ENCODE measurements at places on chromosomes 7 and 10.

GRCh38 chr10:114375047-114375446 lies 29.3 kb downstream of the AFAP1L2 start:
- no peak for DNase-seq

- no peak for DNase-seq
Observed at GRCh38 chr10:130790339-130790738, 521.2 kb downstream of the TCERG1L start.

- no peak for DNase-seq
Observed at GRCh38 chr7:74372511-74373111, 81.1 kb upstream of the GTF2IRD1 start.

GRCh38 chr7:20713792-20714191 lies 72.9 kb downstream of the SP8 start:
- no peak for DNase-seq

DNA sequence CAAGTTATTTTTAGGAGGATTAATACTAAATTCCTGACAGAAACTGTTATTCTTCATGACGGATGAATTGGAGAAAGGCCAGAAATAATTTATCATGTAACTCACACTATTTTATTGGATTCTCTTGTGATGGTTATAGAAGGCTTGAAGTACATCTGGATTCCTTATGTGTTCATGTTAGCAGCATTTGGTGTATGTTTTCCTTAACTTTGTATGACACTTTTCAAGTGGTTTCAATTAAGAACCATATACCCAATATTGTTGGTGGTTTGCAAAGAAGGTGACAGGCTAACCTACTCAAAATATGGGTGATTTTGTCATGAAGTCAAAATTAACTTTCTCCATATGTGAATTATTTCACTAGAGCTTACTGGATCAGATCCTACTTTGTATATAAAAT lies 532.2 kb upstream of the CNTNAP2 start:
- no peak for DNase-seq

DNA sequence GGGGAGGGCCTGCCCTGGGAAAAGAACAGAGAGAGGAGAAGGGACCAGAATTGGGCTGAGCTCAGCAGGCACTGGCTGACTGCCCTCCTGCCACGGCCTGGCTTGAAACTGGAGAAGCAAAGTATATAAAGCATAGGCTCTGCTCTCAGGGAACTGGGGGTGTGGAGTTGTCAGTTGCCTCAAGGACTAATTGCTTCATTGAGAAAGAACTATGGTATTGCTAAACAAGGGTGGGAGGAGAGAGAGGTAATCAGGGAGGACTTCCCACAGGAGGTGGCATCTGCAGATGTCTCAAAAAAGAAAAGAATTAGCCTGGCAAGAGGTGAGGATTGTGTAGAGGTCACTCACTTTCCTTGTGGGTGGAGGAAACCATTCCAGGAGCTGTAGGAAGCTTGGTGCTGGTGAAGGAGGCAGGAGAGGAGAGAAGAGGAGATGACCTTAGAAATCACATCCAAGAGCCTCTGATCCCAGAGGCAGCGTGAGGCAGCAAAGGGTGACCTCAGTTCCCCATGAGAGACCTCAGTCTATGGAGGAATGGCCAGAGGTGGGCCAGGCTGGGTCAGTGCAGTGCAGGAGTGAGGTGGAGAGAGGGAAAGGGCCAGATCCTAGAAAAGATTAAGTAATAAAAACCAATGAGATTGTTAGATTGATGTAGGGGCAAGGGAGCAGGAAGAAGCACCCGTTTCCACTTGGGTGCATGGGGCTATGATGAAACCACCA lies 2.4 kb downstream of the PILRB start:
- no peak for DNase-seq

- DNase-seq = no peak
Observed at GRCh38 chr10:53256623-53257022, 484.0 kb upstream of the MBL2 start.

DNA sequence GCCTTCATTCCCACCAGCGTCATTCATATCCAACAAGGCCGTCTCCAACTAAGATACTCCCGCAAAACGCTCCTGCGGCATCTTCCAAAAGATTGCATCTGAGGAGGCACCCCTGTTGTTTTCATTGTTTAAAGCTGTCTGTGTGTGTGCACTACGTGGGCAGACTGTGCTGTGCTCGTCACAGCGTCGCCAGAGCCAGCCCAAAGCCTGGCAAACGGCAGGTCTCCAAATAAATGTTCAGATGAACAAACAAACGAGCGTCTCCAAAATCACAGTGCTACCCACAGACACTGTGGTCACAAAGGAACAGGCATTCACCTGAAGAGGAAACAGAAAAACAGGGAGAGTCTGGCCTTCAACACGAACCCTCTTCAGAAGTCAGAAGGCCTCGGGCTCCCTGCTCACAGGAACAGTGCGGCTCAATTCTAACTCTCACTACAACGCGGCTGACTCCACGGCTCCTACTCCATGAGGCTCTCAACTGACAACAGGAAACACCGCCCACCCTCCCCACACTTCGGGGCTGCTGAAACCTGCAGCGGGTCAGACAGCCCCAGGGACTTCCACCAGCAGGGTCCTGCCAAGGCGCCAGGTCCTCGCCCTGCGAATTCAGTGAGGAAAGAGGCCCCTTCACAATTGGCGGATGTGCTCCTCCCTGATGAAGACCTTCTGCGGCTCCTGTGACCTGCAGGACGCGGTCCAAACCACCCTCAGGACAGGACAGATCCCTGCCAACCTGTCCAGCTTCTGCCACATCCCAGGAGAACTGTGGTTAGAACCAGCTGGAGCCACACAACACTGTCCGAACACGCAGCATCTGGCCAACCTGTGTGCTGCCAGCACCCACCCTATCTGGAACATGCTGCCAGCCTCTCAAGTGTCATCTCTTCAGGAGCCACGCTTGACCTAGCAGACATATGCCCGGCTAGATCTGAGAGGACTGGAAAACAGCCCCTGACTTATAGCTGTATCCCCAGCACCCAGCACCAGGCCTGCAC lies 36.1 kb downstream of the MAD1L1 start:
- no peak for DNase-seq

GRCh38 chr7:49660976-49661375 lies 112.5 kb upstream of the VWC2 start:
- no peak for DNase-seq

DNA sequence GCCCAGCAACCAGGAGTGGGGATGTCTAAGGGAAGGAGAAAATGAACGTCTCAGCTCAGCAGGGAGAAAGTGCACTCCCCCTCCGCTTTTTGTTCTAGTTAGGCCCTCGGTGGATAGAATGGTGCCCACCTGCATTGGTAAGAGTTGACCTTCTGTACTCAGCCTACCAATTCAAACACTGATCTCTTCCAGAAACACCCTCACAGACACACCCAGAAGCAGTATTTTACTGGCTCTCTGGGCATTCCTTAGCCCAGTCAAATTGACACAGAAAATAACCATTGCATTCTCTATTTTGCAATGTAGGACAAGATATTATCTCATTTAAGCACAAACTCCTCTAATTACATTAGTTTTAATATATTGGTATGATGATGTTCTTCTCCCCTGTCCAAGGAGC lies 106.1 kb upstream of the C7orf33 start:
- DNase-seq = no peak

DNA sequence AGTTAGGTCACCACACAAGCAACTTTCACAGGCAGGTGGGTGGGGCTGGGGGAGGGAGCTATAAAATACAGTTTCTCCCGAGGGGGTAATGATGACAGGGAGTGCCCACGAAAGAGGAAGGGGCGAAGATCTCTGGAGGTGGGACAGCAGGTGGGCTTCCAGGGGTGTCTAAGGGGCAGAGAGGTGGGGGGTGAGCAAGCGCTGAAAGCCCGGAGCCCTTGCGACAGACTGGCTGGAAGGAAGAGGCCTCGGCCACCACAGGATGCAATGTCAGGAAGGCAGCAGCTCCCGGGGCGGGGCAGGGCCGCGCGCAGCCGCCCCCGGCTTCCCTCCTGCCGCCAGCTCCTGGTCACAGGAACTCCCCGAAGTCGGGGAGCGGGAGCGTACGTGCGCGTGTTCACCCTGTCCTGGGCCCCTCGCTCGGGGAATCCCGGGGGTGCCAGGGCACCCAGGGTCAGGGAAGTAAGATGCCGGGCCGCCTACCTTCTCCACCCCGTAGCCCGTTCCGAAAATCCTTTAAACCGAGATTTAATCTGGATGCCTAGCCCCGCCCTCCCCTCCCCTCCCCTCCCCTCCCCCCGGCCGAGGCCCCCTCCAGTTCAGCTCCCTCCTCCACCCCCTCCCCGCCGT lies 105.2 kb upstream of the PPIF start:
- peak; percentile 86 for DNase-seq

DNA sequence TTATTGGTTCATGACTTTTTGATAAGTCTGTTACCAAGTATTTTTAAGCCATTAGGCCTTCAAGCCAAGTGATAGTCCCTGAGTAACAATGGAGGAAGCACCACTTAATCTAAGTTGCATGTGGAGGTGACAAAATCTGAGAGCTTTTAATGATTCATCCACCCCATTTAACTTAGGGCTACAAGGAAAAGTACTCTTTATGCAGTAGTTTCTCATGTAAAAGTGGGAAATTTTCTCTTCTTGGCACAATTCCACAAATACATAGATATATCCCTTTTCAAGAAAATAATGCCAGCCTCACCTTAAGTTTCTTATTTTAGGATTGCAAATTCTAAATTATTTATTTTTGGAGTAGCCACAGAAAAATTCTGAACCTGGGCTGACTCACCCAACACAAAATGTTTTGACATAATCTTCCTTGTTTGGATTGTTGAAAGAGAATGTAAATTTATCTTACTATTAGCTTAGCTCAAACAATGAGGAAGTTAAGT lies 85.7 kb downstream of the SUGCT start:
- no peak for DNase-seq

DNA sequence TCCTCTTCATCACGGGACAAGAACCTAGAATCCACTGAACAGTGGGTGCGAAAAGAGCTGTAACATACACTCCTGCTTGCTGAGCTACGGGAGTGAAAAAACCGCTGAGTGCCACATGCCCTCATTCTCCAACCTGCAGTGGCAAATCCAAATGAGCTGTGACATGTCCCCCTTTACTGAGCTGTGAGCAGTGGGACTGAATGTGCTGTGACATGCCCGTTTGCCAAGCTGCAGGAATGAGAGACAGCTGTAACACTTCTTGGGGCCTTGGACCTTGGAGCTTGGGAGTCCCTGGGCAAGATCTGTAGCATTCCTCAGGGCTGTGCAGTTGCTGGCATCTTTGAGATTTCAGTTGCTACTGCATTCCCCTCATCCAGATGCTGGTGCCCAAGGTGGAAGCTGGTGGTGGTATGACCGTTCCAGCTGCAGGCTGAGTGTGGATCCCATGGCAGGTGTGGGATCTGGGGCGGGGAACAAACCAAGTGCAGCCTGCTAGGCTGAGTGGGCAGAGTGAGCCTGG lies 85.0 kb downstream of the TMEM106B start:
- no peak for DNase-seq

DNA sequence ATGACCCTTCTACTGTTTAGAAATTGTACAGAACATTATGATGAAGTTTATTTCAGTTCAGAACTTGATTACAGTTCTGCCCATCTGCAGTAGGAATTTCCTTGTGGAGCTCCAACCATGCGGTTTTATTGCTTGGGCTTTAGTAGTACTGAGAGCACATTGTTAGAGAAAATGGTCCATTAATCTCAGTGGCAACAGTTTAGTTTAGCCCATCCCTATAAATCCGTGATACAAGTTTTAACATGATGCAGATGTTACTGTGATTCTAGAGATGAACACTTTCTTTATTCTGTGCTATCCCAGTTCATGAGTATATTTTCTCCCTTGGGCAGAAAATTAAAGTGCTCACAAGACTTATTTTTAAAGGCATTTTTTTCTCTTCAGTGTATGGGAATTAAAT lies 84.8 kb upstream of the FZD8 start:
- no peak for DNase-seq

GRCh38 chr10:15325944-15326284 lies 45.2 kb downstream of the FAM171A1 start:
- no peak for DNase-seq

- DNase-seq = no peak
Observed at GRCh38 chr10:63267414-63268148, 134.5 kb downstream of the NRBF2 start.

DNA sequence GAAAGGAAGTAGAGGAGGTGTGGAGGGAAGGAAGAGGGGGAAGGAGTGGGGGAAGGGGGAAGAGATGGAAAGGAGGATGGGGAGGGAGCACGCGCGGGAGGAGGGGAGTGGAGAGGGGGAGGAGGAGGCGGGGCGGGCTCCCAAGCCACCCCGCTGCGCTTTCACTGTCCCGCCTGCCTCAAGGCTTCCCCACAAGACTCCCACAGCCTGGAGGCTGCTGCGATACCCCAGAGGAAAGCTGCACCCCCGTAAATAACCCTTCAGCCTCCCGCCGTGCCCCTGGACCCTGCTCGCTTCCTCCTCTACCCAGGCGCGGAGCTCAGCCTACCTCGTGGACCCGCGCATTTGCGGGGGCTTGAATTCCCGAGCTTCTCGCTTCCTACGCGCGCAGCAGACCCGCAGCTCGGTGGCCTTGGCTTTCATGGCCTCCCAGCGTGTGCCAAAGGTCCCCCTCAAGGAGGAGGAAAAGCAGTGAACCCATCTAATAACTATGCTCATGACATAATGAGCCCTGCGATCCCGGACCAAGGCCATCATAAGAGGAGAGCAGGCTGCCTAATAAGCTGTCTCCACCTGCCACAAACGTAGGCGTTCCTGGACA lies at the start of gene C10orf67:
Gene C10orf67, minus strand, starts transcription at position 557 of the 601 bp plus-strand sequence. Its CDS starts 23 bp downstream, at position 534.
- DNase-seq = no peak

GRCh38 chr7:81710751-81711150 lies 59.1 kb downstream of the HGF start:
- no peak for DNase-seq

DNA sequence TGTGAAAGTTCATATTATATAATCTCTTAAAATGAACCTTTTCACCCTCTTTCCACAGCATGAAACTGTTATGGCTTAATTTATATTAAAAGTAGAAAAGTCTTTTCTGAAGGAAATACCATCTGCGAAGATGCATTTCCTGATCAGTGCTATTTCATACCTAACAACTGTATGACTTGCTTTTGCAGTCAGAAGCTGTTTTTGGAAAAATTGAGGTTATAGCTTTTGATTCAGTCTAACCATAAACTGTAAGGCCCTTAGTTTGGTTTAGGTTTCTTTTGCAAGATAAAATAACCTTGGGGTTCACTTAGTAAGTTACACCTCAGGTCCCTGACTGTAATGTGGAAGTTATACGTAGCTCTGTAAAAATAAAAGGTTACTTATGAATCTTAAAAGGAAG lies 22.7 kb upstream of the PARP12 start:
- DNase-seq = no peak

DNA sequence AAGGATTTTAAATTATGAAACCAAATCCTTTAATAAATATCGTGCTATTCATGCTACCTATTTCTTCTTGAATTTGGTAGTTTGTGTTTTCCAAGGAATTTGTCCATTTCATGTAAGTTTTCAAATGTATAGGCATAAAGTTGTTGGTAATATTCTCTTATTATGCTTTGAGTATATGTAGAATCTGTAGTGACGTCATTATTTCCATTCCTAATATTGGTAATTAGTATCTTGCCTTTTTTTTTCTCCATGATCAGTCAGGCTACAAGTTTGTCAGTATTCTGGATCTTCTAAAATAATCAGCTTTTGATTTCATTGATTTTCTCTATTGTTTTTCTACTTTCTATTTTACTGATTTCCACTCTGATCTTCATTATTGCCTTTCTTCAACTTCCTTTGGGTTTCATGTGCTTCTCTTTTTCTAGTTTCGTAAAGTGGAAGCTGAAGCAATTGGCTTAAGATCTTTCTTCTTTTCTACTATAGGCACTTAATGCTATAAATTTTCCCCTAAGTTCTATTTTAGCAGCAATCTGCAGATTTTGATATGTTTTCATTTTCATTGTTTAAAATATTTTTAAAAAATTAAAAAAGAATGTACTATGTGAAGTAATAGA lies 156.5 kb upstream of the HDAC9 start:
- no peak for DNase-seq
